ENCODE measurements at places on chromosomes 12 and 14.

DNA sequence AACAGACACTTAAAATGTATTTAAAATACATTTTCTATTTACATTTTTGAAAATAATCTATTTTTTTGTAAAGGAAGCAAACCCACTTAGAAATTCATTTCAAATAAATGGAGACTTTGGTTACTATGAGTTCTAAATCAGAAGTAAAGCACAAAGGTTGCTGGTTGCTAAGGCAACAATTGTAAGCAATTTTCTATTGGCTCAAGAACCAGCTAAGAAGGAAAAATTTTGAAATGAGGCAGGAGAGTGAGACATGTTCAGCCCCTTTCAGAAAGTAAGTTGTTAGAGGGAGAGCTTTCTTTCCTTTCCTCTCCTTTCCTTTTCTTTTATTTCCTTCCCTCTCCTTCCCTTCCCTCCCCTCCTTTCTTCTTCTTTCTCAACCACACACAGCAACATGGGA lies 80.7 kb downstream of the PRMT8 start:
- peak; percentile 7 for DNase-seq

DNA sequence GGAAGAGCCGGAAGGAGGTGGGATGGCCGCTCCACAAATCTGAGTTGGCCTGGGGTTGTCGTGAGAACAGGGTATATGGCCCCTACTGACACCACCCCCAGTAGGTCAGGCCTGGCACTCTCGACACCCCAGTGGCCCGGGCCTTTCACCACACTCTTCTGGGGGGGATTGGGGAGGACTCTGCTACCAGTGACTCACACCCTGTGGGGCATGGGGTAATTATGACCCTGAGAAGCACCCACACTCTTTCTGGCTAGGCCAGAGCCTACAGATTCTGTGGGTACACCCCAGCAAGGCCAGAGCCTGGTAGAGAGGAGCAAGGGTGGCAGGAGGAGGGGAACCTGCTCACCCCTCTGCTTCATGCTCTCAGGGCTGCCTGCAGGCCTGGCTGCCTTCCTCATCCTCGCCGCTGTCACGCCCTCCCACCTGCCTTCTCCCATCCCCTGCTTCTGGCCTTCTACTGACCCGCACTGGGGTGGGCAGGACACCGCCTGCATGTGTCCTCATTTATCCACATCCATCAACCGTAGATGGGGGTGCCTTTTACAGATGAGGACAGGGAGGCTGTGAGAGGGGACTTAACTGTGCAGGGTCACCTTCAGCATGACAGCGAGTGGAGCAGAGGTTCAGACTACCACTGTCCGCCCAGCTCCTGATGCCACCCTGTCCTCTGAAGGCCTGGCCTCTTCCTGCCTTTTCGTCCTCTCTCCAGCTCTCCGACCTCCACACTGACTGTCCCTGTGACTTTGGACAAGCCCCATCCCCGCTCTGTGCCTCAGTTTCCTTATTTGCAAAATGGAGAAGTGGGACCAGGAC lies 18.4 kb downstream of the ASB2 start:
- no peak for DNase-seq

DNA sequence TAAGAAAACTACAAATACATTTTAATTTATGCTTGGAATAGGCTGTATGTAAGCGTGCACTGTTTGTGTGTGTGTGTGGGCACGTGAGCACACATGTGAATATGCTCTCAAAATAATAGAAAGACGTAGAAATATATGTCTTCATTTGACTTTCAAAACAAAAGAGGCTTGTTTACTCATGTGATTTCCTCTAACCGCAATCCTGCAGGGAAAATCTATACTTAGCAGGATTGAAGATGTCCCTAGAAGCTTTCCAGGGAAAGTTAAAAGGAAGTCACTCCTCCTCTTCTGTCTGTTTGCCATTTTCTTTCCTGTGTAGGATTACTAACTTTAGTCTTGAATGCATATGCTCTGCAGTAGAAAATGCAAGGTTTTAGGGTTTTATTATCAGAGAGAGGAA lies 404.7 kb downstream of the MDGA2 start:
- peak; percentile 11 for DNase-seq

- DNase-seq: no peak
Observed at GRCh38 chr14:64187331-64187730, 106.8 kb downstream of the ESR2 start.

DNA sequence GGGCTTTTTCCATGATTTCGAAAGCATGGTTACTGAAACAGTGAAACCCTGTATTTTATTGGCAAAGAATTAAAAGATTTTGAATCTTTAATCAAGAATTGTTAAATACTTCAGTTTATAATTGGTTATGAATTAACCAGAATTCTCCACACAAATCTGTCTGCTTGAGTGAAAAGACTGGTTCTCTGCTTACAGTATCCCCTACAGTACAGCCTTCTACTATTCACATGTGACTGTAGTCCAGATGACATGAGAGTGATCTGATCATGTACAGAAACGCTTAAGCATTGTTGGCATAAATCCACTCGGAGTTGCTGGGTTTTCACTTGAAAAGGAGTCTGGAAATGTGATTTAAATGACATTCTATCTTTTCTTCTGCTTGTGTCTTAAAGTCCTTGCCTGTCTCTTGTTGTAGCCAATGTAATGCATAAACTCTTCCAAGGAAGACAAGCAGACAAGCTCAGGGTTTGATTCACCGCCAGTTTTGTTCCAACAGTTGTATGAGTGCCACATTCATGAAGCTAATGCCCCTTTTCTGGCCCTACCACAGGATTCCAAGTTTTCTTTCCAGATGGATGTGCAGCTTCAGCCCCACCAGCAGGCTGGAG lies 222.0 kb upstream of the LRIG3 start:
- peak; percentile 45 for DNase-seq

DNA sequence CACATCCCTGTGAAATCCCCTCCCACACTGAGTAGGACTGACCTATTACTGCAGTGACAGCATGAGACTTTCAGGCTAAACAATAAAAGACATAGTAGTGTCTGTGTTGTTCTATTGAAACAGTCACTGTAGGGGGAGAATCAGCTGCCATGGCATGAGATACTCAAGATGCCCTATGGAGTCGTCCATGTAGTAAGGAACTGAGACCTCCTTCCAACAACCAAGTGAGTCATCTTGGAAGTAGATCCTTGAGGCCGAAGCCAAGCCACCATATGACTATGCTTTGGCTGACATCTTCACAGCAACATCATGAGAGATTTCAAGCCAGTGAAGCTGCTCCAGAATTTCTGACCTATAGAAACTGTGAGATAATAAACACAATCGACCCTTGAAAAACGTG lies 12.1 kb upstream of the LRP6 start:
- DNase-seq: no peak

DNA sequence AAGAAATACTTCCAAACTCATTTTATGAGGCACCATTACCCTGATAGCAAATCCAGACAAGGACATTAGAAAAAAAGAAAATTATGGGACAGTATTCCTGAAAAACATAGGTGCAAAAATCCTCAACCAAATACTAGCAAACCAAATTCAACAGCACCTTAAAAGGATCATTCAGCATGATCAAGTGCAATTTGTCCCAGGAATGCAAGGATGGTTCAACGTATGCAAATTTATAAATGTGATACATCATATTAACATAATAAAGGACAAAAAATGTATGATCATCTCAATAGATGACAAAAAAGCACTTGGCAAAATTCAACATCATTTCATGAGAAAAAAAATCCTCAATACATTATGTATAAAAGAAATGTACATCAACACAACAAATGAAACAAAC lies 162.9 kb downstream of the DUSP6 start:
- DNase-seq: no peak
